ENCODE measurements at places on chromosomes 7 and 10.
A peak's percentile ranks its signal among the peaks of the same experiment; 100 is the strongest.

DNA sequence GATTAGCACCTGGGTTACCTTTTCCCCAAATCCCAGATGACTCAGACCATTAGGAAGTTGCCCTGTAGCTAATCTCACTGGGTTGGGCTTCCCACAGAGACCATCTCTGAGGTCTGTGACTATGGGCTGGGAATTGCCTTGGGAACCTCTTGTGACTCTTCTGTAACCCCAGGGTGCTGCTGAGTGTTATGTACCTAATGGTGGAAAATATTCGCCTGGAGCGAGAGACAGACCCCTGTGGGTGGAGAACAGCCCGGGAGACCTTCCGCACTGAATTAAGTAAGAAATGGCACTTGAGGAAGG lies 20.0 kb downstream of the STRIP2 start:
- DNase-seq: peak; percentile 57

- DNase-seq: peak; percentile 100
Observed at GRCh38 chr10:84328418-84329195, at the start of gene CCSER2. Gene CCSER2, plus strand, starts transcription at chr10:84328589. Its CDS starts 42,464 bp downstream, at chr10:84371053.

- no peak for DNase-seq
Observed at GRCh38 chr7:2931034-2931415, 86.9 kb upstream of the GNA12 start.

DNA sequence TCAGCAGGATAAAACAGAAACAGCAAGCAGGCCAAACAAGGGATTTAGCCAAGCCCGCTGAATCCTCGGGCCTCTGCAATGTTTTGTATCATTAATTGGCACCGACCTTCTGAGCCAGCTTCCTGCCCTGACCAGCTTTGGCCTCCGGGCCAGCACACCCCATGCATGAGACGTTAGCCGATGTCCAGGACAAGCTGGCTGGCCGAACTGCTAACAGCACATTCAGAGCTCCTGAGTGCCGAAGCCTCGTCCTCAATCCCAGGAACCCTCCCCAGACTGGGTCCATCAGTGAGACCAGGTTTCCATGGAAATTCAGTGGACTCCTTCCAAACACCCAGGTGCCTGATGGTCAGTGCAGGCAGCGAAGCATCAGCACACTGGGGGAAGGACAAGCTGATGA lies 134.3 kb upstream of the PFKP start:
- DNase-seq: no peak

GRCh38 chr10:72886621-72887020 lies 6.9 kb upstream of the OIT3 start:
- DNase-seq: no peak

DNA sequence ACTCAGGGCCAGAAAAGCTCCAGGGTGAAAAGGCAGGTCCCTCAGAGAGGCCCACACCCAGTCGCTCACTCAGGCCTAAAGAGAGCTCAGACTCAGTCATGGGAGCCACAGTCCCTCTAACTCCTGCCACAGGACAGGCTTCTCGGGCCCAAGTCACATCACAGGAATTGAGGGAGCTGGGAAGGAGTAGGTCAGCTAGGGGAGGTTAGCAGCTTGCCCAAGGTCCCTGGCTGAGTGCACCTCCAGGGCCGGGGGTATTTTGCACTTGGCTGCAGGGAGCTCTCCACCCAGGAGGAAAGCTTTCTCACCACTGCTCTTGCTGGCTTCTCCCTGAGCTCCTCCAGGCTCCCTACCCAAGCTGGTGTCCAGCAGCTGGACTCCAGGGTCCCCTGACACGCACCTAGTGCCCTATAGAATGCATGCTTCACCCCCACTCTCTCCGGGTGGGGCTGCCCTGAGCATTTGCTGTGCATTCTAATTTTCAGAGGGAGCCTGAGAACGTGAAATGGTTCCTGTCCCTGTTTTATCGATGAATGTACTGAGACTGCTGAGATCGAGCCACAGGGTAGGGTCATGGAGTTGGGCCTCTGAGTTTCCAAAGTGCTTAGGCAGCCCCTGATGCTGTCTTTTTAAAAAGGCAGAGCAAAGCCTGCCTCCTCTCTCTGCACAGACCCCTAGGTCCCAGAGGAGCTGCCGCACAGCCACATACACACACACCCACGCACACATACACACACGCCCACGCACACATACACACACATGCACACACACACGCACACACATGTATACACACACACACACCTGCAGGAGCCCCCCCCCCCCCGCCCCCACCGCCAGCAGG lies 37.9 kb upstream of the RET start:
- no peak for DNase-seq

- DNase-seq: no peak
Observed at GRCh38 chr7:18521236-18521589, 25.7 kb downstream of the HDAC9 start.

DNA sequence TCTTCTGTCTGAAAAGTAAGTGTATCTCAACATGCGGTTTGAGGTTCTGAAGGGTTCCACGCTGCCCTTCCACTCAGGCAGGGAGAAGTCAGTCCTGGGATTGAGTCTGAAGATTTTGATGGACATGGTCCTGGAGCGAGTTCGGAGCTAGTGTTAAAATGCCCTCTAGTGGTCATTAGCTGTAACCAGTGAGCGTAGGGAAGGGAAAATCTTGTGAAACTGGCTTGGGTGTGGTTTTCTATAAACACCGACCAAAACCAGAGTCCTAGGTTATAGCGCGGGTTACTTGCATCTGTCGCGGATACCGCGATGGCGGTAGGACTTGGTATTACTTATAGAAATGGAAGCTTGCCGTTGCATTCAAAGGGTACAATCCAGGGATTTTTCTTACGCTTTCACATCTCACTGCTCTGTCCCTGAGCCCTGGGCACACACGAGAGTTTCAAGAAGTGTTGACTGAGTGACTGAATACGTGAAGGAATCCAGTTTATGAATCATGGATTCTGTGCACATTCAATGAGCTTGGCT lies 348.2 kb upstream of the C7orf33 start:
- peak; percentile 48 for DNase-seq

DNA sequence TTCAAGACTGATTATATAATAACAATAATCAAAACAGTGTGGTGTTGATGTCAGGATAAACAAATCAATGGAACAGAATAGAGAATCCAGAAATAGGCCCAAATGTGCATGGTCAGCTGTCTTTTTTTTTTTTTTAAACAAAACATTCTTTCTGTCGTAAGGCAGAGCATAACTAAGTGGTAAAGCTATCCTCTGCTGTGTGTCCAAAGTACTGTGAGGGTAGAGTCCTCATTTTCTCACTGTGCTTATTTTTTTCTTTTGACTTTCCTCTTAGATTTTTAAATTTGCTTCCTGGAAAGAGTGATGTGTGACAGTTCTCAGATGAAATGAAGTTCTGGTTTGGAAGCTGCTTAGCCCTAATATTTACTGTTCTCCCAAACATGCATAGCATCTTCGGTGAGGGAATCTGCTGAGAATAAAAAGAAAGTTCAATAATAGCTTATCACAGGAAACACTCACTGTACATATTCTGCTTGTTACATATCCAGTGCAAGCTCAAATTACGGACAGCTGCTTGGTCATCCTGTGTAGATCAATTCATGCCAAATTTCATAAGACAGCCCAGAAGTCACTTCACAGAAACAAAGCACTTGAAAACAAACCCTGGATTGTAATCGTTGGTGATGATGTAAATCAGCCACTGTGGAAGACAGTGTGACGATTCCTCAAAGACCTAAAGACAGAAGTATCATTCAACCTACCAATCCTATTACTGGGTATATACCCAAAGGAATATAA lies 423.9 kb downstream of the NEBL start:
- no peak for DNase-seq

GRCh38 chr10:73997787-73998622 lies at the start of gene VCL:
Gene VCL, plus strand, starts transcription at chr10:73998116. Its CDS starts 92 bp downstream, at chr10:73998208.
- peak; percentile 98 for DNase-seq

DNA sequence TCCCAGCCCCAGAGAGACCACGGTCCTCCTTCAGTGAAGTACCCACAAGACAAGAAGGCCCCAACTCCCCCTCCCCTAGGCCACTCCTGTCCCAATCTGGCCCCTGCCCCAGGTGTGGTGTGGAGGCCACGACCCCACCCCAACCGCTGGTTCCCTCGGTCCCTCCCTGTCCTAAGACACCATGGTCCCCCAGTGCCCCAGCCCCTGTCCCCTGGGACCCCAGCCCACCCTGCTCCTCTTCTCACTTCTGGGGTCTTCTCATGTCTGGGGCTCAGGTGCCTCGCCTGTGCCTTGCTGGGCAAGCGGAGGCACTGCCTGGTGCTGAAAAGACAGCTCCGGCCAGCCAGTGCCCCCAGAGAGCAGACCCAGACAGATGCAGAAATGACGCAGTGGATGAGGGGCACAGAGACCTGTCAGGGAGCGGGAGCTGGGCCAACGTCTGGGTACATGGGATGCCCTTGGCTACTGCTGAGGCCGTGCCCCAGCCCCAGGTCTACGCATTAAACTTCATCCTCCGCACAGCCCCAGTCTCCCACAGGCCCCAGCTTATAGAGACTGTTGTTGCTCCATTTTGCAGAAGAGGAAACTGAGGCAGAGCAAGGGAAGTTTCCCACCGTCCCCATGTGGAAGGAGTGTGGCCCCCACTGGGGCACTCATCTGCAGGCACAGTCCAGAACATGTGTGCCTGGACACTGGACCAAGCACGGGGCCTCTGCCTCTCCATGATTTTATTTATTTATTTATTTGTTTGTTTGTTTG lies 14.8 kb downstream of the GRIFIN start:
- DNase-seq: no peak

DNA sequence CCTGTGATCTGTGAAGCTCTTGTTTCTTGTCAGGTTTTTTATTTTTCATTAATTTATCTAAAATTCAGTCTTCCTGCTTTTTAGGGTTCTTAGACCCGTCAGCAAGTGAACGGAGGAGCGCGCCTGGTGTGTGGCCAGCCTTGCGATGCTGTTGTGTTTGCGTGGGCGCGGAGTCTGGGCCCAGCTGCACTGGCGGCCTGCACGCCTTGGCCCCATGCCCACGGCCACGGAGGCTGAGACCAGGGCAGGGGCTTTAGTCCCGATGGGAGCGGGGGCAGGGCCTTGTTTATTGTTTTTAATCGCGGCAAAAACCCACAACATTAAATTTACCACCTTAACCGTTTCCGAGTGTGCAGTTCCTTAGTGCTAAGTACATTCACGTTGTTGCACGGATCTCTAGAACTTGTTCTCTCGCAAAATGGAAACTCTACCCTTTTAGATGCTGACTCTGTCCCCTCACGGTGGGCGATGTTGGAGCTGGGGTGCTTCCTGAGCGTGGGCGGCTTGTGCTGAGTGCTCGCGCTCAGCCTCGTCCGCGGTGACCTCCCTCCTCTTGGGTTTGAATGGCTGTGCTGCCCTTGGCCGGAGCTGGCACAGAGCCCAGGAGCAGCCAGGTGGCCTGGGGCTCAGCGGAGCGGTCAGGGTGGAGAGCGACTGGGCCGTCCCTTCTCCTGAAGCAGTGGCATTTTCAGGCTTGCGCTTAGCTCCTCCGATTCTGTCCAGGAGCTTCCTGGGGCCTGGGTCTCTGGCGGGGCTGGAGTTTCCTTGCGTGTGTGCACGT lies 69.1 kb downstream of the INPP5A start:
- DNase-seq: no peak

DNA sequence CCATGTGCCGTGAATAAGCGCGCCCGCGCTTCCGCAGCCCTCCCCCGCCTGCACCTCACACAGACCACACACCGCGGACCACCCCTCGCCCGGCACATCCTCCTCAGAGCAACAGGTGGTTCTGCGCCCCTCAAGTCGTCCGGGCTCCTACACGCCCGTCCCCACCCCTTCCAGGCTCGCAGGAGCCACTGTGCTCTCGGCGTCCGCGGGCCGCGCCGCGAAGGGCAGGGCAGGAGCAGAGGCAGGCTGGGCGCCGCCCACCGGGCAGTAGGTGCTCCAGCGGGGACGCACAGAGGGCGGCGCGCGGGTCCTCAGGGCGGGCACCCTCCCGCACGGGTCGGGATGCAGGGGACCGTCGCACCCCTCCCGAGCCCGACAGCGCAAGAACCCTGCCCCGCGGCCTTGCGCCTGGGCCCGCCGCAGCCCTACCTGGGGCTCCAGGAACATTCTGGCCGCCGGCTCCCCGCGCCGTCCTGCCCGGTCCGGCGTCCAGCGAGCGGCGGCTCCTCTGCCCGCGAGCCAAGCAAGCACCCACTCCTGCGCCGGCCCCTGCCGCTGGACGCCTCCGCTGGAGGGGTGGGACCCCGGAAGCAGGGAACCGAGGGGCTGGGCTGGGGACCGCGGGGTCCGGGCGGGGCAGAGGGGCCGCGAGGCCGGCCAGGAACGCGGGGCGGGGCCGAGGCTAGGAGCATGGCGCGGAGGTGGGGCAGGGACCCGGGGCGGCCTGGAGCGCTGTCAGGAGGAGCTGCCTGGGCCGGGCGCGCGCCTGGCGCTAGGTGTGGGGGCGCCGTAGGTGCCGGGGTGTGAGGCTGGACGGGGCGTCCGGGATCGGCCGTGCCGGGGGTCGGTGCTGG lies 37.4 kb downstream of the RASGEF1A start:
- no peak for DNase-seq

- no peak for DNase-seq
Observed at GRCh38 chr10:101785801-101786200, 2.6 kb upstream of the NPM3 start.

- no peak for DNase-seq
Observed at GRCh38 chr7:28292834-28293526, 112.4 kb upstream of the JAZF1 start.

DNA sequence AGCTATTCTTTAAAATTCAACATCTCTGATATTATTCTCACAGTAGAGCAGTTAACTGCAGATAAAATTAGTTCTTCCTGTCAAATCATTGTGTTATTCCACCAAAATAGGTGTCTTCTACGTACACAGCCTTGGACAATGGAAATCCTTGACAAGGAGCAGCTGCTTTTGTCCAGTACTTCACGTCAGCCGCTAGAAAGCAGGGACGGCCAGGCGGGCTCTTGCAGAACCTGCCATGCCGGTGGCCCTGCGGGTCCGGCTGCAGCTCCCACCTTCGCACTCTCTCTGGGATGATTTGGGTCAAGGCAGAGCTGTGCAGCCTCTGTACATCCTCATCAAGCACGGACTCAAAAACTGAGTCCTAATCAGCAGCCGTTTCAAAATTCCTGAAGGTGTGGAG lies 2.2 kb upstream of the FOXI2 start:
- DNase-seq: no peak

DNA sequence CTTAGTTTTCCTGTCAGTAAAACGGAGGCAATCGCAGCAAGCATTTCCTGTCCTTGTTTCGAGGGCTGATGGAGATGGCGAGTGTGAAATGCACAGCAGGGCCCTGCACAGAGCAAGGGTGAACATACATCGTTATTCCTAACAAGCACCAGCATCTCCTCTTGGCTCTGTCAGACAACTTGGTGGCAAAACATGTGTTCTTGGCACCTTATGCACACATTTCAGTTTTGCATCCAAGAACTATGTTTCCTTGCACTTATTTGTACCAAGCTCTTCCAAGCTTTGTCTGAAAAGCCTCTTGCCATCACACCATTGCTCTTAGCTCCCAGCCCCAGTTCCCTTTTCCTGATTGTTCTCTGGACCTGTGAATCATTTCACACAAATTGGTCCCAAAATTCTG lies 132.9 kb upstream of the GRB10 start:
- DNase-seq: no peak

- DNase-seq: no peak
Observed at GRCh38 chr7:41183741-41184140, 519.1 kb downstream of the INHBA start.
